NCI-H1105 (cell line): ENCODE measurements at places on chromosomes 6 and 20.
A peak's percentile ranks its signal among the peaks of the same experiment; 100 is the strongest.

DNA sequence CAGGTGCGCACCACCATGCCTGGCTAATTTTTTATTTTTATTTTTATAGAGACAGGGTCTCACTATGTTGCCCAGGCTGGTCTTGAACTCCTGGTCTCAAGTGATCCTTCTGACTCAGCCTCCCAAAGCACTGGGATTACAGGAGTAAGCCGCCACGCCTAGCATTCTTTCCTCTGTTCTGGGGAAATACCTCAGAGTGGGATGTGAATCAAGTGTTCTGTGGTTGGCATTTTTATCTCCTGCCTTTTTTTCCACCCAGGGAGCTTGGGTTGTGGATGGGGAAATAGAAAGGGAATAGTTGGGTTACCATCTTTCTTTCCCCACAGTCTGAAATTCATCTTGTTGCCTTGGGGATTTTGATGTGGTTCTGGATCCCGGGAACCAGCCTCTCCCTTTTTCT is 24.1 kb downstream of the TFAP2C start:
- DNase-seq: no peak

DNA sequence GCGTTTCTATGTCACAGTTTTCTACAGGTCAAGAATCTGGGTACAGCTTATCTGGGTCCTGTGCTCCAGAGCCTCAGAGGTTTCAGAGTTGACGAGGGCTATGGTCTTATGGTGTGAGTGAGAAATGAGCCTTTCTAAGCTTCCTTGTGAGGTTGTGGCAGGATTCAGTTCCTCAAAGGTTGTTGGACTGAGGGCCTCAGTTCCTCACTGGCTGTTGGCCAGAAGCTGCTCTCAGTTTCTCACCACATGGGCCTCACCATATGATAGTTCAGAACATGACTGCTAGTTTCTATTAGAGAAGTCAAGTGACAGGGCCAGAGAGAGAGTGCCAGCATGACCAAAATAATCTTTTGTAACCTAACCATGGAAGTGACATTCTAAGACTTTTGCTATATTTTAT is 96.1 kb downstream of the NUS1 start:
- no peak for DNase-seq

GRCh38 chr6:126766820-126767219 is 351.7 kb upstream of the RSPO3 start:
- DNase-seq: no peak

- no peak for DNase-seq
These were observed 7.3 kb downstream of the MTCH1 start for GRCh38 chr6:36978421-36979346.

- peak; percentile 39 for DNase-seq
These were observed 39.0 kb upstream of the PTPN1 start for GRCh38 chr20:50471231-50471630.

GRCh38 chr6:22367346-22367745 is 70.5 kb upstream of the PRL start:
- DNase-seq: no peak

DNA sequence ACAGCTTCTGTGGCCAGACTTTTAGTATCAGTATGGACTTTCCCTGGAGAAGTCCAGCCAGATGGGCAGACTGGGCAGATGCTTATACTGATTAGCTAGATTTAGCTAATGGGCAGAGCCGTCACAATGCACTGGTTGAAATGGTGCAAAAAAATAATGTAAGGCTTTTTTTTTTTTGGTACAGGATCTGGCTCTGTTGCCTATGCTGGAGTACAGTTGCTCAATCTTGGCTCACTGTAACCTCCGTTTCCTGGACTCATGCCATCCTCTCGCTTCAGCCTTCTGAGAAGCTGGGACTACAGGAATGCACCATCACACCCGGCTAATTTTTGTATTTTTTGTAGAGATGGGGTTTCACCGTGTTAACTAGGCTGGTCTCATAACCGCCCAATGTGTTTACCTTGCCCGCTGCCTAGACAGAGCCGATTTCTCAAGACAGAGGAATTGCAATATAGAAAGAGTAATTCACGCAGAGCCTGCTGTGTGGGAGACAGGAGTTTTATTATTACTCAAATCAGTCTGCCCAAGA is 16.4 kb upstream of the KIFC1 start:
- no peak for DNase-seq

GRCh38 chr6:29720863-29721262 is 2.4 kb upstream of the HLA-F start:
- no peak for DNase-seq

GRCh38 chr6:15299430-15300131 is 53.7 kb downstream of the JARID2 start:
- no peak for DNase-seq

GRCh38 chr6:167797476-167798265 is 29.0 kb upstream of the AFDN start:
- DNase-seq: no peak

DNA sequence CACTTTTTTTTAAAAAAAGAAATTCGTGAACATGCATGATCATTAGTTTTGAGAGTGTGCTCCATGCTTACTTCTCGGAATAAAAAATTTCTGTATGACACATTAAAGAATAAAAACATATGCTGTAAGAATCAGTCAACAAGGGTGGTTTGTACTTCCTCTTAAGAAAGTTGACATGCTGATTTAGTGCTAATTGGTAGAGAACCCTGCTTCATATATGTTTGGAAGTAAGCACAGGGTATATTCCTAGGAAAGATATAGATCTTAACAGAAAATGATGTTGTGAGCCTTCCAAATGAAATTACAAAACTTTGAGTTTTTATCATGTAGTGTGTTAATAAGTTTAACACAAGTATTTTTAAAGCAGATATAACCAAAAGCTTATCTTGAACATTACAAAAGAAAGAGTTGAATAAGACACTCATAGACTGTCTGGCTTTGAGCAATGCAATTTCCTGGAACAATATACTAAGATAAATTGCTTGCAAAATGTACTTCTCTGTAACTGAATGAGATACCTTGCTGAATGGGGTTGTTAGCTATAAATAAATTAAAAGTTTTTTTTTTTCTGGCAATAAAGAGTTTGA is 13.8 kb upstream of the VIP start:
- no peak for DNase-seq

GRCh38 chr6:110414669-110415068 is 706 bp downstream of the DDO start:
- DNase-seq: no peak

DNA sequence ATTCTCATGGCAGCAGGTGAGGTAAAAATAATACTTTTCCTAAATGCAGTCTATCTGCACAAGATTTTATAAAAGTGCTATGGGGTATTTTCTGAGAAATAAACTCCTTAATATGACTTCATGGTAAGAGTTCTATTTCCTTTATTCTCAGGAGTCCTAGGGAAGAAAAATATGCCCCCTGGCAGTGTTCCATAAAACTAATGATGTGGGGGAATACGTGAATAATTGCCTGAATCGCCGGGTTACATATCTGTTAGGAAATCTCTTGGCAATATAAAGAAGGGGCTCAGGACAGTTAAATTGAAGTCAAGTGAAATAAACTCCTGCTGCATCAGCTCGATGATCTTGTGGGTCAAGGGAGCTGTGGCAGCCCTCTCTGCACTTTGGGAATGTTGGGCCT is 229.7 kb downstream of the MAFB start:
- no peak for DNase-seq

- no peak for DNase-seq
These were observed 277.7 kb upstream of the QKI start for GRCh38 chr6:163136681-163137397.

DNA sequence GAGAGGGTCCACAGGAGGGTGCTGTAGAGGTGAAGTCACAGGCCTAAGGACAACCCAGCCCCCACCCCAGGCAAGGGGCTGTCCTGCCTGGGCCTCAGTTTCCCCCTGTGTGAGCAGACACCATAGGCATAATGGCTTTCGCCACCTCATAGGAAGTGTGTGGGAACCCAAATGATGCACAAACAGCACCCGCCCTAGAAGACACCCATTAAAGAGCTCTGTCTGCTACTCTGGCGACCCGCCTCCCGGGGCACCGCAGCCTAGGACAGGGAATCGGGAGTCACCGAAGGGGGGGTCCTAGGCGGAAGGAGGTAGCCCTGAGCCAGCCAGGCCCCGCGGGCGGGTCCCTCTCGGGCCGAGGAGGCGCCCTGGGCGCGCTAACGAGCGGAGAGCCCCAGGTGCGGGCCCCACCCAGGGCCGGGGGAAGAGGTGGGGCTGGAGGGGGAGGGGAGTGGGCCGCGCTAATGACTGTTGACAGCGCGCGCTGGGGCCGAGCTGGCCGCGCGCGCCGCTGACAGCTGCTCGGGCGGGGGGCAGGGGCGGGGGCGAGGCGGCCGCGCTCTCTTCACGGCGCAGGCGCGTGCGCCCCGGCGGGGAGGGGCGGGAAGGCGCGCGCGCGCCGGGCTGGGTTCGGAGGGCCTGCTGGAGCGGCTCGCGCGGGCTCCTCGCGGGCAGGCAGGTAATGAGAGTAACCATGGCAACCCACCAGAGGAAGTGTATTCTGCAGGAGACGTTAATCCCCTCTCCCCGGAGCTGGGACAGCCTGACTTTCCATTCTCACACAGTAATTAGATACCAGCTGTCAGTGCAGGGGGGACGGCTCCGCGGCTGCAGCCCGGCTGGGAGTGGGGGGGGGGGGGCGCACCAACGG is 48.9 kb downstream of the NOL4L start:
- DNase-seq: peak; percentile 93

GRCh38 chr6:82954937-82955577 is 110.6 kb downstream of the UBE3D start:
- no peak for DNase-seq

DNA sequence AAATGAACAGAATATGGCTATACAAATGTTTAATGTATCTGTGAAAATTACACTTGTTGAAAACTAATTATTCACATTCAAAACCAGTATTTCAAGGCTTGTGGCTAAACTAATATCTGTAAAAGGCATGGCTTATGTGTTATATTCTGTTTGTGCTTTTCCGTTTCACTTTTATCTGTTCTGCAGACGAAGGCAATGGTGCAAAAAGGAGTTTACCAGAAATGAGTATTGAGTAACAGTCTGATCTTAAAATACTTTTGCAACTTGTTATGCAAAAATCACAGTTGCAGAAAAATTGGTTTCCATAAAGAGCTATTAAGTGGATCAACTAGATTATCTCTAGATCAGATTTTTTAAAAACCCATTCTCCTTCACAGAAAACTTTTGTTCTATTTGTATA is 9.4 kb upstream of the STX11 start:
- no peak for DNase-seq

- no peak for DNase-seq
These were observed 221.0 kb downstream of the SYNDIG1 start for GRCh38 chr20:24690408-24690807.

- peak; percentile 61 for DNase-seq
These were observed 77.5 kb downstream of the C6orf118 start for GRCh38 chr6:165231581-165232561.

DNA sequence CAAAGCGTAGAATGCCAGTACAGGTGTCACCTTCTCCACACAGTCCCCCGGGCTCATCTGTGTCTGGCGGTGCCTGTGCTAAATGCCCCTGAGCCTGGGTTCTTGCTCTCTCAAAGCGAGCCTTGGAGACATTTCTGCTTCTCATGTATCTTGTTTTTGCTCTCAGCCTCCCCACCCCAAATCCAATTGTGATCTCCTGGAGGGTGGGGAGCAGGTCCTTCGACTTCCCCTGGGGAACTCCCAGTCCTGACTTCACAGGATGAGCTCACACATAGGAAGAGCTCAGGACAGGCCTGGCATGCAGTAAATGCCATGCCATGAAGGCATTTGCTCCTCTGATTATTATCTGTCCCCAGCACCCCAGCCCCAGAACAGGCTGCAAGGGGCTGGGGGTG is 58.1 kb downstream of the NOL4L start:
- no peak for DNase-seq

- DNase-seq: no peak
These were observed 114.5 kb downstream of the INSM1 start for GRCh38 chr20:20482453-20482852.

GRCh38 chr6:1068905-1069304 is 243.0 kb upstream of the FOXQ1 start:
- DNase-seq: no peak
